IMR-90 (cell line): ENCODE measurements at places on chromosomes 5 and 9. TPM values are rescaled to one million over a fixed set of nuclear protein-coding genes. Genes with fewer than 3 reads are reported as not detected.

The OR1J2 gene
- not detected in 2 replicates for total RNA-seq

The RASEF gene
- total RNA-seq: under 0.01 TPM in 2 replicates

The CORO2A gene
- 1.9 and 2.2 TPM in 2 replicates for total RNA-seq

The PCDHGA6 gene
- 4.1 and 4.2 TPM in 2 replicates for total RNA-seq

The HK3 gene
- not detected in 2 replicates for total RNA-seq
